ENCODE measurements at places on chromosomes 2 and 18. TPM values are rescaled to one million over a fixed set of nuclear protein-coding genes. Genes with fewer than 3 reads are reported as not detected.

DNA sequence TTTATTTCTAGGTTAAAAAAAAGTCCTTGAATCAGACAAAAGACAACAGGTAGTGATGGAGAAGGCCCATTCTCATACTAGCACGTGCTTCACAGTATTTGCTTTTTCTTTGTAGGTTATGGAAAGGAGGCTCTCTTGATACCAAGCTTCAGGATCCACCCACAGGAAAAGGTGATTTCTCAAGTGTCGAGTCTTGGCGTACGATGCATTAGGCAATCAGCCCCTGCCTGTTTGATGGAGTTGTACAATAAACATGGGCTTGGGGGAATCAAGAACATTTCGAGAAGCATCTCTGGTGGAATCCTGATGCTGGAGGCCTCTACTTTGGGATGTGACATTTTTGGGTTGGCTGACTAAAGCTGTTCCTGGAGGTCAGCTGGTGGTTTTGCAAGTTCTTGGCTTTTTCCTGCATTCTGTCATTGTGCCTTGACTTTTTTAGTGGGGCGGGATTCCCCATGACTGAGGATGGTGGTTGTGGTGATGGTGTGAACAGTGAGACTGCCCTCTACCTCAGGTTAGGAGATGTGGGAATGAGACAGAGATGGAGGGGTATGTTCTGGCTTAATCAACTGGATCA lies 231.5 kb upstream of the SPRED2 start:
- DNase-seq = no peak

Gene ERICH2
- total RNA-seq = not detected

DNA sequence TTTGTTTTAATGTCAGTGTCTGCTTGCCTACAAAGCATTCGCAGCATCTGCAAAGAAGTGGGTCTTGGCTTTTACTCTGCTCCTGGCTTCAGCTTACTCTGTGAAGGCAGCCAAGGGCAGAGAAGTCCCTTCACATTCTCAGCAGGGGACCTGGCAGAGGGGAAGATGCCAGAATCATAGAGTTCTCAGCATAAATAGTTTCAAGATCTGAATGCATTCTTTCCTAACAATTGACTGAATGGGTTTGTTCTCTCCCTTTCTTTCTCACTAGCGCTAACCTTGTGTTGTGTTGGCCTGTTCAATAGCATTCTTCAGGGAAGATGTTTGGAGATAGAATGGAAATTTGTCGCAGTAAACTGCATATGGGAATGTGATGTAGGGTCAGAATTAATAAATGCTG lies 106.9 kb downstream of the FARSB start:
- DNase-seq = peak; percentile 34

DNA sequence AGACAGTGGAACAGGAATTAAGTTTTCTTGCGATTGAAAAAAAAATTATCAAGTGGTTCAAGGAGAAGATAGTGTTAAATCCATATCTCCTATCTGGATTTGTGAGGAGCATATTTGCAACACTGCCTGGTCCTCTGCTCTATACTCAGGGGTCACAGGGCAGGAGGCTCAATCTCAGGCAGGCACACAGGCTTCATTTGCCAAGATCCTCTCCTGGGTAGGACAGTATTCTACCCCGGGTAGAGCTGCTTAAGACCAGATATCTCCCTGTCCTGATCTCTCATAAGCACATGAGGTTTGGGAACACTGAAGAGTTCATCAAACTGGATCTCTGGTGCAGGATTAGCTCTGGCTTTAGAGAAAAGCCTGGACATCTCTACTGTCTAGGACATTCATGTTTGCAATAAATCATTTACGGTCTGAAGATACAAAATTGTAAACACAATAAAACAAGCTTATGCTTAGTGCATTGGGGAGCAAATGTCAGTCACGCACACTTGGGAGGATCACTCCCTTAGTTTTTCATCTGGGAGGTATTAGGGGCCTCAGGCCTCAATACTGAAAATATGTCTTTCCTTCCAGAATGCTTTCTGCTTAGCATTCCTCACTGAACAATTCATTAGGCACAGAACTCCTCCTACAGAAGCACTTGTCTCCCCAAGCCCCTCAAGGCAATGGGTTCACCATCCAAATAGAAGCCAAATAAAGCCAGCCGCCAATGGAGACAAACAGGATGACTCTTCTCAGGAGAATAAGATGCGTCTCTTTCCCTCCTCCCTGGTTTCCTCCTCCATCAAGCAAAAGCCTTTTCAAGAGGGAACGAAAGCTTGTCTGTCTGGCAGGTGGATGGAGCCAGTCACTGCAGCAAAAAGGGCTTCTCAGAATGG lies 34.1 kb upstream of the LCLAT1 start:
- DNase-seq = no peak

Gene SEMA4F
- 1.9 TPM for total RNA-seq

GRCh38 chr2:148022882-148023281 lies 2.0 kb downstream of the MBD5 start:
- no peak for DNase-seq
